ENCODE measurements at places on chromosomes 5 and 9.
A peak's percentile ranks its signal among the peaks of the same experiment; 100 is the strongest.

- no peak for DNase-seq
Observed at GRCh38 chr9:106449336-106449927, 413.5 kb upstream of the ZNF462 start.

GRCh38 chr9:37908283-37908682, 4.4 kb upstream of the SLC25A51 start:
- DNase-seq: no peak

GRCh38 chr5:29516224-29516623, 1677.3 kb upstream of the CDH6 start:
- DNase-seq: no peak

GRCh38 chr9:21889673-21890072, 87.2 kb downstream of the MTAP start:
- DNase-seq: no peak

- peak; percentile 24 for DNase-seq
Observed at GRCh38 chr9:118455788-118456187, 751.6 kb downstream of the TLR4 start.

- DNase-seq: no peak
Observed at GRCh38 chr9:36876056-36876455, 158.0 kb downstream of the PAX5 start.

DNA sequence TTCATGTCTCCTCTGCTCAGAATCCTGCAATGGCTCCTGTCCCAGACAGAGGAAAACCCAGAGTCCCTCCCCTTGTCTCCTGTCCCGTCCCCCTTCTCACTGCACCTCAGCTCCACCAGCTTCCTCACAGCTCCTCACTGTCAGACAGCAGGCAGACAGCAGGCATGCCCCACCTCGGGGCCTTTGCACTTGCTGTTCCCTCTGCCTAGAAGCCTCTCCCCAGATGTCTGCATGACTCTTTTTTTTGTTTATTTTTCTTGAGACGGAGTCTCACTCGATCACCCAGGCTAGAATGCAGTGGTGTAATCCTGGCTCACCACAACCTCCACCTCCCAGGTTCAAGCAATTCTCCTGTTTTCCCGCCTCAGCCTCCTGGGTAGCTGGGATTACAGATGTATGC, 8.8 kb upstream of the SLC6A7 start:
- DNase-seq: no peak

DNA sequence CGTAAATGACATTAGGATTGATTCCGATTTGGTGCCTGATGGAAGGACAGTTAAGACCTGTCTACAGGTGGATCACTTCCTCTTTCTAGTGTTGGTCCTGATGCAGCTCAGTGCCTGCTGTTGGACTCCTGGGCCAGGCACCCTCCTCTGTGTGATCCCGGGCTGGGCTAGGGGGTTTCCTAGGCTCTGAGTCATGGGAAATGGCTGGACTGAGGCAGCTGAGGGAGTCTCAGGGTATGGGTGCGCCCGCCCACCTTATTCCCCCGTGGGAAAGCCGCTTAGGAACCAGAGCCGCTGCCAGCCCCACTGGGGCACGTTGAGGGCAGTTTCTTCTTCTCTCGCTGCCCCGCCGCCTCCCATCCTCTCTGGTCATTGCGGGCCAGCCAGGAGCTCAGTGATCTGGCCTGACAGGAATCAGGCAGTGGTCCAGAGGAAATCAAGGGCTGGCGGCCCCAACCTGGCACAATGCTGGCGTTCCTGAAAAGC, 12.9 kb downstream of the TCF7 start:
- DNase-seq: no peak

DNA sequence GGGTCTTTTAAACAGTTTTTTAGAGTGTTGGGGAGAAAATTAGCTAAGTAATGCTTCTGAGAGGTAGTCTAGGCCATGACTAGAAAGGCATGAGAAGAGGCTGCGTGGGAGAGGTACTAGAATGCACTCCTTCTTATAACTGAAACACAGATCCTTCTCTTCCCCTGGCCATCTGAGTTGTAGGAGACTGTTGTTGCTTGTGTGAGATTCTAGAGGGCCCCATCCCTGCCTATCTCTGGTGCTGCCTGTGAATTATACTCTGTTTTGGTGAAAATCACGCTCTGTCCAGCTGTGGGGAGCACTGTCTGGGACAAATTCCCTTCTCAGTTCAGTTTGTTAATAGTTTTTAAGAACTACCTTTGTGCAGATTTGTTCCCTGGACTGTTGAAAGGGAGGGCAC, 37.5 kb downstream of the MAP1B start:
- DNase-seq: no peak

DNA sequence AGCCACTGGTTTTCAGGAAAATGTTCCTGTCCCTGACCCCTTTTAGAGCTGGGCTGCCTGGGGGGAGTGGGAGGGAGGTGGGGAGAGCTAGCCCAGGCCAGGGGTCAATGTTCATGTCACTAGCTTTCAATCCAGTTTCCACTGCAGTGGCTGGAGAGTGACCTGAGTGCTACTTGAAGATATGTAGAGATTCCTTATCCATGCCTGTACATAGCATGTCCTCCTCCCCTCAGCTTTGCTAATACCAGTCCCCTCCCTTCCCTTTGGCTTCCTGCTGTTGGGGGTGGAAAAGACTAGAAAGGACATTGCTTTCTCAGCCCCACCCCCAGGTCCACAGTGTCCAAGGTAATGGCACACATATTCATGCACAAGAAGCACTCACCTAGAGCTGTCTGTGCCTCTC, 7.8 kb downstream of the DNAJB5 start:
- DNase-seq: no peak

DNA sequence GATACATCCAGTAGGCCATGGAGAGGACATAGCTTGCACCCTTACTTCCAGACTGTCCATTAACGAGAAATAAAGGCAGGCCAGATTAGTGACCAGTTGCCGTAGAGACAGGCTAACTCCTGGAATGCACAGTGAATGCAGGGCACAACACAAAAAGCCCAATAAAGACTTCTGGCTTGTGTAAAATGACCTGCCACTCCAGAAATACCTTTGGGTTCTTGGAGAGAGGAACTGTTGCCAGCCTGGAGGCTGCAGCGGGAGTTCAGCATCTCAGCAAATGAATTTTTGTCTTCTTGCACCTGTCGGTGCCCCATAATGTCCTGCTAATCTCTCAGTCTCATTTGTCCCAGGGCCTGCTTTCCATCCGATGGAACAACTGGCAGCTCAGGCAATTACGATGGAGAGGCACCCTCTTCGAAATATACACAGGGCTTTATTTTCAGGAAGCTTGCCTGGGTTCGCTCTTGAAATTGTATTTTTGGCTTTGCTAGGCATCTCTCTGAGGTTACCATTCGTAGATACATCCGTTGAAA, 538.8 kb upstream of the ZNF462 start:
- DNase-seq: no peak

DNA sequence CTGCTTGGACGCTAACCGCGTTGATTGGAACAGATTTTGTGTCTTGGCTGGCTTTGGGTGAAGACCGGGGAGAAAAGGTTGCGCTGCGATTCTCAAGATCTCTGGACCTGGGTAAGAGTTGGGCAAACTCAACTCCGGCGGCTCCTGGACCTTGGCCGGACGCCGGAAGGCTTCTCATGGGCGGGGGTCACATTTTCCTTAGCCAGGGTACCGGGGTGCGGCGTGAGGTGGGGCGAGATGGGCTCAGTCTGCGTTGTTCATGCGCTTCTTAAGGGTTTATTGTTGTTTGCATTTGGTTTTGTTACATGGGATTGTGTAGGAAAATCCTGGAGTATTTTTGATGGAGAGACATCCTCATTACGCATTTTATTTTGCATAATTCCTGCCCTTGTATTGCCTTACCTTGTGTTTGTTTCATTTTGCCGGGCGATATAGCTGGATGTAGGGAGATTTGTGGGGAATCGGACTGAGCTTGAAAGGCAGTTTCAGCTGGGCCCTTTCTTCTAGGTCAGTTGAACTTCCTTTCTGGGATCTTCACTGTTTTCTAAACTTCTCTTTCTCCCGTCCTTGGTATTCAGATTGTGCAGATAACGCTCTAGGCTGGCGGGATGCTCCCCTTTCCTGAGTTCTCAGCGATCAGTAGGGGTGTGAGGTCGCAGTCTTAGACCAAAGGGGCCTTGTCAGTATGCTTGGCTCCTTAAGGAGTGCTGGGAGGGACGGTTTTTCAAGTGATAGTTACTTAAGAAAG, 524 bp downstream of the MEGF10 start:
- DNase-seq: no peak

DNA sequence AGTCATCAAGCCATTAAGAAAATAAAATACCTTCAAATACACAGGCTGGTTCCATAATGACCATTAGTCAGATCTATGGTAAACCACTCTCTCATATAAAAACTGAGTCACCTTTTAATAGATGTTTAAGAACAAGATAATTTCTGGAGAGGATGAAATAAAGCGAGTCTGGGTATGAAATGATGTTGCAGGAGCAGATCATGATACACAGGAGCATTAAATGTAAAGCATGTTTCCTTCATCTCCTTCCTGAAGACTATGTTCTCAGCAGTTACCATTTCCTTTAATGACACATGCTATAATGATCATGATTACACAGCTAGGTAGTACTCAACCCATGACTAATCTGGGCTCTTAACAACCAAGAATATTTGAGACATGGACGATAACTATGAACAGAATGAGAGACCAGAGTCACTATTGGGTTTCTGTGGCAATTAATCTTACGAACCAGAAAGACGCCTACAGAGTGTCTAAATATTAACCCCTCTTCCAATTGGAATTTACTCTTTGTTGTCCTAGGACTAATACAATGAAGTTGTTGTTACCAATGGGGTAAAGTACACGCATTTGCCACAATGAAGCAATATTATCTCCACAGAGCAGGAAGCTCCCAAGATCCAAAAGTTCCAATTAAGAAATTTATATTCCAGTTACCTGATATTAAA, 105.6 kb downstream of the NR6A1 start:
- no peak for DNase-seq

DNA sequence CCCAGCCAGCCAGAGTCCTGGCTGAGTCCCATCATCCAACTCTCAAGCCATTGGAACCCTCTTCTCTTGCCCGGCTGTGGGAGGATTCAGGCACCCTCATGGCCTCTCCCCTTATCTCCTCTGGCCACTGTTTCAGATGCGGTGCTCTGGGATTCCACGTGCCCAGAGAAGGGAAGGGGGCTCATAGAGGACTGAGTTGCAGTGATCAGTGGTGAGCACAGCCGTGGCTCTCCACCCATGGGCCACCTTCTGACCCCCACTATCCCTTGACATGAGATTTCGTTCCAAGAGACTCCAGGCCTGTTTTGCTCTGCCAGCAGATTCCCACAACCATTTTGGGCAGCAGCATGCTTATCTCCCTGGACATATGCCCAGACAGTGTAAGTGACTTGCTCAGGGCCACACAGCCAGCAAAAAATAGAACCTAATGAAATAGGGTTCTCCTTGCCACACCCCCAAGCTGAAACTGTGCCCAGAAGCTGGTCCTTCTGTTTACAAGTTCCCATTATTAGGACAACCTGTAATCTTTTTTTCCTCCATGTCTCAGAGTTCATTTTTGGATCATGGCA, 2.7 kb downstream of the GPX3 start:
- DNase-seq: no peak

- DNase-seq: no peak
Observed at GRCh38 chr9:92253656-92254055, 39.8 kb downstream of the IARS1 start.

- no peak for DNase-seq
Observed at GRCh38 chr5:5351288-5351979, 71.0 kb upstream of the ICE1 start.

GRCh38 chr9:126558051-126558665, 55.6 kb upstream of the LMX1B start:
- DNase-seq: peak; percentile 53

DNA sequence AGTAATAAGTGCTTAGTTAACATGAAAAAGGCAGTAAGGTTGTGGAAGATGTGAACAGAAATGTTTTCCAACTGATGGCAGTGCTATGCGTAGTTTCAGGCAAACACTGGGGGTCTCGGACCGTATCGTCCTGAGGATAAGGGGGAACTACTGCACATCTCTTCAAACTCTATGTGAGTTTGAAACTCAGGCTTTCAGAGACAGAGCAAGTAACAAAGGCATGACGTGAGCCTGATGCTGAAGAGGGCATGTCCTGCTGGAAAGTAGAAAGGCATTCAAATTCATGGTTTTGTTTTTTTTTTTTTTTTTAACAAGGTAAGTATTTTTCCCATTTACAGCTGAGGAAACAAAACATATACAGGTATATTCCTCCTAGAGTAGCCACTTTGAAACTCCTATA, 59.9 kb downstream of the TRIM36 start:
- no peak for DNase-seq

DNA sequence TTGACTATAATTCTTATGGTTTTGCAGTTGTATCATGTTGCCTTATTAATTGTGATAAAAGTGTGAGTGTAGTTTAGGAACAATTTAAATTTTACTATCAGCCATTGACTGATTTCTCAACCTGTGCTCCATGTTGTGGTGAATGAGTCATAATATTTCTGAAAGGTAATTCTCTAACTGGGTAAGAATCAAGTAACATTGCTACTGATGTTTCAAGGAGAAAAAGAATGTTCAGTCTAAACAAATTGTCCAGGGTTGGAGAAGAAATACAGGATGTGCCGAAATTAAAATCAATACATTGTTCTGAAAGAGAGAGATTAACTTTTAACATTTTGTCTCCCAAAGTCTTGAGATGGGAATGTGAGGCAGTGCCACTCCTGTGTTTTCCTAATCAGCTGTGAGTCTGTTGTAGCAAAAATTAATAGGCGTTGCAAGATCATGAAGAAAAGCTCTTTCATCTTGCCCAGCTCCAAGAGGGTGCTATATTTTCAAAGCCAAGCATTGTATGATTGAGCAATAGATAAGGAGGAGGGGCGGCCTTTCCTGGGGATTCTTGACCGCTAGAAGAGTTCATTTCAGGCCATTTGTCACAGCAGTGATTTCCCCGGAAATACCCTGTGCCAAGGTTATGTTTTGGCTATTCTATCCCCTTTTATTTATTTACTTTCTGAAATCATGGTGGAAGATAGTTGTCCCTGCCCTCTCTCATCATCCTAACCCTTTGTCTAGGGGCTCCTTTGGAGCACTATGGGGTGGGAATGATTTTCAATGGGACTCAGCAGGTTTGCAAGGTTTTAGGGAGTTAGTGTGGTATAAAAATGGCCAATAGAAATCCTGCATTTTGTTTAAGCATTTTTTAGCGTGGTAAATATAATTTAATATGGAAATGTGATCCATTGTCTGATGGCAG, 151.6 kb downstream of the FOCAD start:
- no peak for DNase-seq

- DNase-seq: no peak
Observed at GRCh38 chr9:110812886-110813285, 144.3 kb downstream of the MUSK start.

DNA sequence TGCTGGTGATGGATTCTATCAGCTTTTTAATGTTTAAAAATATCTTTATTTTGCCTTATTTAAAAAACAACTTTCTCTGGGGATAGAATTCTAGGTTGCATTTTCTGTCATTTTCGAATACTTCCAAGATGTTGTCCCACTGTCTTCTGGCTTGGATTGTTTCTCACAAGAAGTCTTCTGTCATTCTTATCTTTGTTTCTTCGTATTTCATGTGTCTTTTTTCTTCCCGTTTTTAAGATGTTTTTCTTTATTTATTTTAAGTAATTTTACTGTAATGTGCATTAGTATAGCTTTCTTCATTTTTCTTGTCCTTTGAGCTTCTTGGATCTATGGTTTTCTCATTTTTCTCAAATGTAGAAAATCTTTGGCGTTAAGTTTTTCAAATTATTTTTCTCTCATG, 19.1 kb downstream of the STX17 start:
- DNase-seq: no peak

GRCh38 chr5:59583151-59583809, 310.2 kb downstream of the PDE4D start:
- no peak for DNase-seq
